ENCODE measurements at places on chromosomes 11 and 22.

DNA sequence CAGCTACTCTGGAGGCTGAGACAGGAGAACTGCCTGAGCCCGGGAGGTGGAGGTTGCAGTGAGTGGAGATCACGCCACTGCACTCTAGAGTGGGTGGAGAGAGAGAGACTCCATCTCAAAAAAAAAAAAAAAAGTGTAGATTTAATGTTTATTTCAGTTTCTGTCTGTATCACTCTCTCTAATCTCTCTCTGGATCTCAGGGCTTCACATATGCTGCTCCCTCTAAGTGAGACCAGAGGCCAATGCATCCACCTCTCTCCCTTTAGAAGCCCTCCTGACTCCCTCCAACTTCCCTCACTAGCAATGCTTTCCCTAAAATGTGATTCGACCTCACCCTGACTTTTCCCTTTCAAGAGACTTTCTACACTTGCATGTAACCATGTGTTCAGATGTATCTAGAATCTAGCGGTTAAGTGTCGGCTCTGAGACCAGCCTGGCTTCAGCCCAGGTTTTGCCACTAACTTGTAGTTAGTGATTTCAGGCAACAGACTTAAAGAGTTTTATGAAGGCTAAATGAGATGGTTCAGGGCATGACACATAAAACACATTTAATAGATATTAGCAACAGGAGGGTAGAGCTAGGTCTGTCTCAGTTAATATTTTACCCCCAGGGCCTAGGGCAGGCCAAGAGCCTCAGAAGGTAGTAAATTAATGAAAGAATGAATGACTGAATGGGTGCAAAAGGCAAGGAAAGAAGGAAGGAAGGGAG, 364.3 kb downstream of the LARGE1 start:
- no peak for DNase-seq

DNA sequence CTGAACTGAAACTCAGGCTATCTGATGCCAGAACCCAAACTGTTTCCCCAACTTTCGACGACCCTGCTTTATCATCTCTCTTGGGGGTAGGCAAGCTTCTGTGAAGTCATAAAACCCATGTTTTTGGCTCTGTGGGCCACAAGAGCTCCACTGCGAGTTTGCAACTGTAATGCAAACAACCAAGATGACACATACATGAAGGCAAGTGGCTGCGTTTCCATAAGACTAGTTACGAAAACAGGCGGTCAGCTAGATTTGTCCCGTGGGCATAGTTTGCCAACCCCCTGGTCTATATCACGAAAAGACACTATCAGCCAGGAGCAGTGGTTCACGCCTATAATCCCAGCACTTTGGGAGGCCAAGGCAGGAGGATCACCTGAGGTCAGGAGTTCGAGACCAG, 37.5 kb downstream of the TPST2 start:
- DNase-seq = no peak

- DNase-seq = no peak
Measured at GRCh38 chr11:111153194-111153593, 92.3 kb upstream of the POU2AF2 start.

DNA sequence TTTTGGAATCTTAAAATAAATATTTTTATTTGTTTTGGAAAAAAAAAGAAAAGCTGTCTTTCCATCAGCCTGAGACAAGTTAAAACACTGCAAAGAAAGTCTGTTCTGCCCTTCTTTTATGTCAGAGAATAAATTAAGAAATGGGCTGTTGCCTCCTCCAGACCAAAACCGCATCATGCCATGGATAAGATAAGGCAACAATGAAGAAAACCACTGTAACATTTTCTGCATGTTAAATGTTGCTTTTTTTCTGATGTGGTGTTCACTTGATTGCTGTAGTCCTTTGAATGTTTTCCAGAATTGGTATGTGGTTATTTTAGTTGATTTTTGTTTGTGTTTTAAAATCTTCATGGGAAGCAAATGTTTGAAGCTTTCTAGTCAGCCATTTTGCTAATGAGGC, 319.2 kb upstream of the CNTN5 start:
- DNase-seq = no peak

GRCh38 chr11:73629907-73630306, 16.5 kb upstream of the PLEKHB1 start:
- DNase-seq = no peak
